WTC11 (cell line): ENCODE measurements at places on chromosomes 5 and 9.

- H3K27ac ChIP-seq = no peak overlapping the region
- H3K4me3 ChIP-seq = no peak overlapping the region
- H3K4me1 ChIP-seq = no peaks in the 10 kb centered on the region
- DNase-seq = no peak
Observed at GRCh38 chr9:272251-273213, 57.9 kb downstream of the DOCK8 start.

GRCh38 chr9:15142878-15143534 is 164.0 kb downstream of the TTC39B start:
- no peak for DNase-seq
- H3K27me3 ChIP-seq = no peaks in the 10 kb centered on the region
- H3K27ac ChIP-seq = no peak overlapping the region
- no peak overlapping the region for H3K4me3 ChIP-seq
- H3K4me1 ChIP-seq = peaks cover 61% of the 10 kb centered on the region
- peaks cover 7% of the 10 kb centered on the region; the same call in 1 of the 2 replicates for H3K36me3 ChIP-seq

- H3K27ac ChIP-seq = no peak overlapping the region
- no peak for DNase-seq
- H3K4me3 ChIP-seq = no peak overlapping the region
- H3K27me3 ChIP-seq = no peaks in the 10 kb centered on the region
- peaks cover 56% of the 10 kb centered on the region for H3K36me3 ChIP-seq
- peaks cover 3% of the 10 kb centered on the region for H3K4me1 ChIP-seq
Observed at GRCh38 chr9:21812415-21812814, 10.0 kb downstream of the MTAP start.

- no peaks in the 10 kb centered on the region for H3K36me3 ChIP-seq
- DNase-seq = no peak
- no peak overlapping the region for H3K27ac ChIP-seq
- H3K4me1 ChIP-seq = no peaks in the 10 kb centered on the region
Observed at GRCh38 chr9:107983181-107983603, 493.6 kb upstream of the KLF4 start.

DNA sequence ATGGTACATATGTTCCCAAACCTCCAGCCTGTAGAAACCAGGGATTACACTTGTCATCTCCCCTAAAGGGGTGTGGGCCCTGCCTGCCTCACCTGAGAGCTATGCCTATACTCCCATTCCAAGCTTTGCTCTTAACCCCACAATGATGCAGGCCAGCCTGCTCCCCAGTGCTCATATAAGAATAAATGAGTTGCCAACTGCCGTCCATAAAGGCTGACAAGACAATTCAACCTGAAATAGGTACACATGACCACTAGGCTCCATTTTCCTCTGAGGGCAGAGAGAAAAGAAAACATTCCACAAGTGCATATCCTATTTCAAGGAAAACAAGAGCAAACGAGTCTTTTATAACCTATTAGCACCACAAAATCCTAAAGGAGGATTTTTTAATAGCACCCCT is 28.4 kb downstream of the SKP1 start:
- no peaks in the 10 kb centered on the region for H3K27me3 ChIP-seq
- no peaks in the 10 kb centered on the region for H3K4me1 ChIP-seq
- peak overlapping the region; percentile 60 for H3K27ac ChIP-seq
- H3K4me3 ChIP-seq = no peak overlapping the region
- no peak for DNase-seq

DNA sequence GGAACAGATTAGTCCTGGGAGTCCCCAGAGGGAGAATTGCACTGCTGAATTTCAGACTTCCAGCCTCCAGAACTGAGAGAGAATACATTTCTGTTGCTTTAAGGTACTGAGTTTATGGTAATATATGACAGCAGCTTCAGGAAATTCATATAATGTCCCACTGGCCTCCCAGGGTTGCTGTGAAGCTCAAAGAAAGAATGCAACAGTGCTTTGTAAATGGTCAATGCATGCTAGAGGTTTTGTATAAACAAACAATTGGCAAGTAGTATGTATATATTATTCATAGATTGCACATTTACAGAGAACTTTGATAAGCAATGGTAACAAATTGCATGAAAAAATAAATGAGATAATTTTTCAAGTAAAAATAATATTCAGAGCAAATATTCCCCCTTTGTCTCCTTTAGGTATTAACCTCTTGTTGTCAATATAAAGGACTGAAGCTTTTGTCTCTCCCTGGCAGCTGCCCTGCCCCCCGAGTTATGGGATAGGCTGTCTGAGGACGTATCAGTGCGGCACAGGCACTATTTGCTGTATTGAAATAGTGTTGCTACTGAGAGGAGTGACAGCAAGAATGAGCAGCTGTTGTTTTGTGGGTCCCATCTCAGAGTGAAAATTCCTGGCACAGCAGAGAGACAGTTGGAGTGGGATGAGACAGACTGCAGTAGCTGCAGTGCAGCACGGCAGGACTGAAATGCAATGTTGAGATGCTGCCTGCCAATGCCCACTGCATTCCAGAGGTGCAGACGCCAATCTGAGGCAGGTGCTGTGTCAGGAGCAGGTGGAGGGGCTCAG is 194.2 kb upstream of the GLRA1 start:
- no peaks in the 10 kb centered on the region; the same call in 1 of the 2 replicates for H3K27me3 ChIP-seq
- no peaks in the 10 kb centered on the region for H3K36me3 ChIP-seq
- H3K4me1 ChIP-seq = peaks cover 6% of the 10 kb centered on the region
- H3K27ac ChIP-seq = no peak overlapping the region
- DNase-seq = no peak
- H3K4me3 ChIP-seq = no peak overlapping the region
